ENCODE measurements at places on chromosomes 5 and 9.

GRCh38 chr5:73183481-73183891 lies 10.5 kb downstream of the TMEM174 start:
- no peak overlapping the region for H3K4me3 ChIP-seq
- H3K27ac ChIP-seq, result peak overlapping the region; percentile 30
- no peaks in the 10 kb centered on the region for H3K27me3 ChIP-seq
- H3K4me1 ChIP-seq, result peaks cover 3% of the 10 kb centered on the region

DNA sequence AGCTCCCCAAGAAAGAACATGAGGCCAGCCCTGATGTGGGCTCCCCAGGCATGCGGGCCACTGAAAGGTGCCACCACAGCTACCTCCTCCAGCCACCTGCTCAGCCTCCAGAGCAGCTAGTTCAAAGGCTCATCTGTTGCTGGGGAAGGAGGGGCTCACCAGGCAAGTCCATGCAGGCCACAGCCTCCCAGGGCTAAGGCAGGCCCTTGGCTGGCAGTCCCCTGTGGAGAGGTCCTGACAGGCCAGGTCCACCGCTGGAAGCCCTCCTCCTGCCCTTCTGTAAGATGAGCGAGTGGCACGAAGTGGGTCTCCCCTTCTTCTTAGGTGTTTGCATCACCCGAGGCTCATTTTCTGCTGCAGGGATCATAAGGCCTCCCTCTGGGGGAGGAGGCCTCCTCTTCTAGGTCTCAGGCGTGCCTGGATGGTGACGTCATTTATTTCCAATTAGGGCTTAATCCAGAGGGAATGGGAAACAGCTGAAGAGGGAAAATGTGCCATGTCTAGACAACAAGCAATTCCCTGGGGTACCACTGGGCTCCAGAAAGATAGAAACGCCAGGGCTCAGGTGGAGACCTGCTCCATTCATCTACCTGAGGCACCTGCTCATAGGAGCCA lies 91.6 kb downstream of the CFAP90 start:
- no peaks in the 10 kb centered on the region for H3K4me1 ChIP-seq
- H3K36me3 ChIP-seq, result no peaks in the 10 kb centered on the region
- no peaks in the 10 kb centered on the region for H3K27me3 ChIP-seq
- no peak overlapping the region for H3K4me3 ChIP-seq

GRCh38 chr9:135299651-135300345 lies 179.8 kb upstream of the PPP1R26 start:
- H3K36me3 ChIP-seq, result no peaks in the 10 kb centered on the region
- H3K27me3 ChIP-seq, result no peaks in the 10 kb centered on the region
- DNase-seq, result peak; percentile 6
- H3K4me3 ChIP-seq, result no peak overlapping the region
- H3K4me1 ChIP-seq, result no peaks in the 10 kb centered on the region

DNA sequence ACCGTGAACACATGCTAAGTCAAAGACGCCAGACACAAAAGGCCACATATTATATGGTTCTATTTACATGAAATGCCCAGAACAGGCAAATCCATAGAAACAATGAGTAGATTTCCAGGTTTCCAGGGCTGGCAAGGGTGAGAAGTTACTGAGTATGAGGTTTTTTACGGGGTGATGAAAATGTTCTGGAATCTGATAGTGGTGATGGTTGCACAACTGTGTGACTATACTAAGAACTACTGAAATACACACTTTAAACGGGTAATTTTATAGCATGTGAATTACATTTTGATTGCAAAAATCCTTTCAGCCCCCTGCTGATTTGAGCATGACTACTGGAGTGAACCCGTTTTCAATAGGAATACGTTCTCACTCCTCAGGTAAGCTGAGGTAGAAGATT lies 46.7 kb upstream of the TBC1D9B start:
- no peak for DNase-seq
- no peaks in the 10 kb centered on the region for H3K36me3 ChIP-seq
- H3K27me3 ChIP-seq, result no peaks in the 10 kb centered on the region
- no peak overlapping the region for H3K4me3 ChIP-seq

- no peak for DNase-seq
- no peaks in the 10 kb centered on the region for H3K4me1 ChIP-seq
- H3K27me3 ChIP-seq, result no peaks in the 10 kb centered on the region
- no peaks in the 10 kb centered on the region for H3K36me3 ChIP-seq
These were observed 184.0 kb downstream of the MED10 start for GRCh38 chr5:6194261-6194875.

DNA sequence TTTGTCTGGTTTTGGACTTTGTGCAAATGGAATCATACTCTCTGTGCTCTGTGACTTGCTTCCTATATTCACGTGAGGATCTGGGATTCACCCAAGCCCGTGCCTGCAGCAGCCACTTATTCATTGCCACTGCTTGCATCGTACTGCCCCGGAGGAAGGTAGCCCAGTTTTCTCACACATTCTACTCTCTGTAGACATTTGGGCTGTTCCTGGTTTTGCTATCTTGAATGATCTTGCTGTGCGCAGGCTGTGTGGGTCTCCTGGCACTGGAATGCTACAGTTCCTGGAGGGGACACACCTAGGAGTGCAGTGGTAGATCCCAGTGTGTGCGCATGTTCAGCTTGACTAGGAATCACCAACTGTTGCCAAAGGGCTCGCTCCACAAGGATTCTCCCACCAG lies 99.2 kb upstream of the BOD1 start:
- H3K27ac ChIP-seq, result no peak overlapping the region
- DNase-seq, result no peak
- H3K27me3 ChIP-seq, result no peaks in the 10 kb centered on the region
- H3K4me1 ChIP-seq, result peaks cover 13% of the 10 kb centered on the region
- no peaks in the 10 kb centered on the region for H3K36me3 ChIP-seq

DNA sequence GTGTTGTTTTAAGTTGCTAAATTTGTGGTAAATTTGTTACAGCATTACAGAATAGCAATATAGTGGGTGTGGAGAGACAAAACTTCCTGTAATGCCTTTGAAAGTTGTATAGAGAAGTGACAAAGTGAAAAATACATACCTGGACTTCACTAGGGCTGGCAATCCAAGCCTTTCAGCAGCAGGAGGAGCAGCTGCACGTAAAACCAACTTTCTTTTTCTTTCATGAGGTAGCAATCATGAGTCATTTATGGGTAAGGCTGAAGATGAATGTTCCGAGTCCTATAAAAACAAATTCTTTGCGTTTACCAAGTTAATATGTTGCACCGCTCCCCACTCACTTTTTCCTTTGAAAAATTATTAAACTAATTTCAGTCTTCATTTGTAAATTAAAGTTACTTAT lies 1138.2 kb downstream of the TAF11L14 start:
- no peaks in the 10 kb centered on the region for H3K4me1 ChIP-seq
- no peak overlapping the region for H3K4me3 ChIP-seq
- no peaks in the 10 kb centered on the region for H3K27me3 ChIP-seq
- H3K36me3 ChIP-seq, result no peaks in the 10 kb centered on the region
- DNase-seq, result peak; percentile 42
- no peak overlapping the region for H3K27ac ChIP-seq

GRCh38 chr9:113712053-113712452 lies 164.1 kb upstream of the ZNF618 start:
- H3K27ac ChIP-seq, result no peak overlapping the region
- H3K4me3 ChIP-seq, result no peak overlapping the region
- H3K4me1 ChIP-seq, result no peaks in the 10 kb centered on the region
- no peak for DNase-seq
- H3K27me3 ChIP-seq, result no peaks in the 10 kb centered on the region

DNA sequence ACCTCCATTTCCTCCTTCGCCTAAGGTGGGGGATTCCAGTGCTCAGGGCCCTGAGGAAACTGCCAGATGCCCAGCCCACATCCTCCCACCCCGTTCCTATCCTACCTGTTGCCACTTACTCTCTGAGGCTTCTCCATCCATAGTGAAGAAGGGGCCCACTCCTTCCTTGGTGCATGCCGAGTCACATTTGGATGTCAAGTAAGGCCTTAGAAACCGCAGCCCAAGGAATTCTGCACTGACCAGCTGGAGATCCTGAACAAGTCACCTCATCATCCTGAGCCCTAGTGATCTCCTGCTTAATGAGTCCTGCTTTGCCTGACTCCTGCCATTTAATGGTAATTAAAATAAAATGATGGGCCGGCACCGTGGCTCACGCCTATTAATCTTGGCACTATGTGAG lies 6.7 kb upstream of the TNIP1 start:
- no peaks in the 10 kb centered on the region for H3K27me3 ChIP-seq
- H3K4me3 ChIP-seq, result no peak overlapping the region
- no peak overlapping the region for H3K27ac ChIP-seq
- H3K4me1 ChIP-seq, result no peaks in the 10 kb centered on the region

GRCh38 chr5:39717176-39717897 lies 292.6 kb upstream of the DAB2 start:
- H3K27me3 ChIP-seq, result no peaks in the 10 kb centered on the region
- no peak overlapping the region for H3K4me3 ChIP-seq
- no peaks in the 10 kb centered on the region for H3K36me3 ChIP-seq

DNA sequence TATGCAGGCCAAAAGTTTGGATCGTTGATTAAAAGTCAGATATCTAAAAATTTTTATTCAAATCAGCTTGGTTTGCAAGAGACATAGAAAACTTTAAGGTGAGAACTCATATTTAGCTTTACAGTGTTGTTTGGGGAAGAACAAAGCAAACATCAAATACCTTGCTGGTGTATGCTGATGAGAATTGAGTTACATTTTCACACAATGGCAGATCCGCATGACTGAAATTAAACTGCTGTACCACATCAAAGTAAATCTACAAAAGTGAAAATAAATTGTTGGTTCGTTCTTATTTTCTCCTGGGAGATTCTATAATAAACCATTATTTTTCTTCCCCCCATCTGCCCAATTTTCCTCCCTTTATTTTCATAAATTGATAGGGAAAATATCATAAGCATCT lies 198.2 kb upstream of the PCSK5 start:
- no peaks in the 10 kb centered on the region for H3K36me3 ChIP-seq
- no peak overlapping the region for H3K27ac ChIP-seq
- no peak for DNase-seq
- no peaks in the 10 kb centered on the region for H3K27me3 ChIP-seq
- no peak overlapping the region for H3K4me3 ChIP-seq

Measured in kidney (tissue), 22 donors.